ENCODE measurements at places on chromosomes 6 and 20.

- DNase-seq = no peak
These were observed 59.0 kb downstream of the ANKRD60 start for GRCh38 chr20:58169450-58169849.

DNA sequence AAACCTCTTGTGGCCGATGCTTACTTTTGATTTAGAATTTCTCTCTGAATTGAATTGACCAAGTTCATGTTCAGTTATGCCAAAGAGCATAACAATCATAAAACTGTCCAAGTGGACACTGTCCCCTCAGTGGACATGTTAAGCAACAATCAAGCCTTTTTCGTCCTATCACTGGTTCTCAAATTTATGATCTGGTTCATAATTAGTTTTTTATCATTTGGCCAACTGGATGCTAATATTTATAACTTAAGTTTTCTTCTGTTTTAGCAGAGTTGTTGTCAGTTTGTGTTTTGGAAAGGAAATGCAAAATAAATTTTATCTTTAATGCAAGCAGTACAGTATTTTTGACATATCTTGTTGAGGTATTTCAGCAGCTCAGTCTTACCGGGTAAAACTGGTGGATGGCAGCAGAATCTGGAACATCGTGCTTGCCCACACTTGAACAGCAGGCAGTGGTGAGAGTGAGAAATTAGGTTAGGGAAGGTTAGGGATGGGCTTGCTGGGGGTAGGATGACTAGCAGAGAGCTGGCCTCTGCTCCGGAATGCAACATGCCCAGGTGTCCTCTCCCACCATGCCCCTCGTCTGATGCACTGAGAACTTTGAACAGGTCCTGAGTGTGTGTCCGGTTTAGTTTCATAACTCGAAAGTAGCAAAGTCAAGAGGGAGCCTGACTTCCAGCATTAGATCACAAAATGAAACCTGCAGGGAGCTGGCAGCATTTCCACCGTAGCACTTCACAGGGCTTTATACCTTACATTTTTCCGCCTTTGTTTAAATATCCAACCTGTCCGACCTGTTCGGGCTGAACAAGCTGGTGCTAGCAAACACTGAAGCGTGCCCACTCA, 93.1 kb downstream of the RREB1 start:
- no peak for DNase-seq

DNA sequence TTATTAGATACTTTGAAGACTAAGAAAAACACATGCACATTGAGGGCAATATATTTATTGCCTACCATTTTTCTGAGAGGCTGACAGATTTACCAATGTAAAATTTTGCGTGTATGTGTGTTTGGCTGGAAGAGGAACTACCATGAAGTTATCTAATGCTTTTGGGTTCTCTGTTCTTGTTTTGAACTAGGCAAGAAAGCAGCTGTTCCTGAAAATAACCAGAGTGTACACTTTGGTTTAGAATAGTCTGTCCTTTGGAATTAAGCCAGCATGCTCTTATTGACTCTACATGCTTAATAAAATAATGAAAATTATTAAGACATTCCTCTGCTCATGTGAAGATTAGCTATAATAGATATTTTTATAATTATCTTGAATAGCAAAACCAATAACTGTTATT, 129.2 kb downstream of the MYB start:
- DNase-seq = no peak

DNA sequence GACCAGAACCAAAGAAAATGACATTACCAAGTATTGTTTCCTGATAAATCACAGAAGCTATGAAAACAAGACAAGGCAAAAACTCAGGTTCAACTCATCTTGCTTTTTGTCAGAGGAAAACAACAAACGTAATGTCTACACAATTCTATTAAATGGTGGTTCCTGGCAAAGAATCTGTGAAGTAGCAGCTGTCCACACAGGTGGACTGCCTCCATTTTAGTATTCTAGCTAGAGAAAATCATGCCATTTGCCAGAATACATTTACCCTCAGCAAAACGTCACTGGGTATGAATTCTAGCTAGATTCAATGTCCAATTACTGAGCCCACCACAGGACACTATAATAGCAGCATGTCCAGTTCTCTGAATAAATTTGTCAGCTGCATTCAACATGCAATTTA, 125.4 kb downstream of the ADGRB3 start:
- peak; percentile 77 for DNase-seq

- DNase-seq = no peak
These were observed 26.7 kb upstream of the TRDN start for GRCh38 chr6:123663436-123663835.

All from NCI-H1092 treated with DMSO at 0.1 percent for 48 hours (cell line).